Frontal cortex (tissue), 4 donors: ENCODE measurements at places on chromosomes 13 and 19. TPM values are rescaled to one million over a fixed set of nuclear protein-coding genes. Genes with fewer than 3 reads are reported as not detected.

CRX gene
- total RNA-seq = not detected

ANGPTL8 gene
- not detected for total RNA-seq

- no peak for DNase-seq
Observed at GRCh38 chr13:108752276-108752675, 122.9 kb downstream of the MYO16 start.

- no peak for DNase-seq
Observed at GRCh38 chr13:110971486-110971885, 56.6 kb upstream of the ANKRD10 start.

DNA sequence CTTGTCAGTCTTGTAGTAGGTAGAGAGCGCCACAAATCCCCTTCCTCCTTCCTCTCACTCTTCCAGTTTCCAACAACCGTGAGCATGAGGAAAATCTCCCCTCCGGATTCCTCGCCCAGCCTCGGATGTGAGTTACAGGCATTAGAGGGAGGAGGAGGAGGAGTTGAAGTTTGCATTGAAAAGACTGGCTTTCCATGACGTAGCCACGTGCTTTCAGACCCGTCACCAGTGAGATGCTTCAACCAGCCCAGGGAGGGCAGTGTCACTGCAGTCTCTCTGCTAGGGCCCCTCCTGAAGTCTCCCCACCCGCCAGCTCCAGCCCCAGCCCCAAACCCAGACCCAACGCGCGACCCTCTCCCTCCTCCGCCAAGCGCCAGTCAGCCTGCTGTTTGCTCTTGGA is 442 bp upstream of the FGF14 start:
- DNase-seq = no peak

GRCh38 chr19:33509774-33510173 is 11.8 kb downstream of the PEPD start:
- no peak for DNase-seq

DNA sequence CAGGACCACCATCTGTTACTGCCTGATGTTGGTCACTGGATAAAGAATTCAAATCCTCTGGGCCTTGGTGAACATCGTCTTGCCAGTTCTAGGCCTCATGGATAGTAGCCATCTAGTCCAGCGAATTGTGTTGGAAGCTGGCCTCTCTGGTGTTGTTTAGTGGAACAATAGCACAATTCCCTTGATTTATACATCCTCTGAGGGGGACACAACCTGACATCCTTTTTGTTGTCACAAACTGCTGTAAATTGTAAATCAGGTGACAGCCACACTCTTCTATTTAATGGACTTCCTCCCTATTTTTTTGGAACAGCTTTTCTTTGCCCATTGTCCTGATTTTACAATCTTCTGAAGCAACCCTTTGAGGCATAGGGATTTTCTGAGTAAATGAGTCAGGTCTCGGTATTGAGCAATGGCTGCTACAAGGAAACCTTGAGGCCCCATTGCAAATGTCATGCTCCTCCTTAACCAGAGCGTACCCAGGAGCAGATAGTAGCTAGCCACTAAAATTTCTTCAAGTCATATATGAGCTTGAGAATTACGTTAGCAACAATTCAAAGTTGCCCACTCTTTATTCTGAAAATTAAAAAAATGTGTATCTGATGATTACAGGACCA is 263.3 kb downstream of the COG6 start:
- DNase-seq = no peak

GRCh38 chr13:29569253-29570050 is 26.0 kb downstream of the SLC7A1 start:
- no peak for DNase-seq

GRCh38 chr13:78185700-78186099 is 267.1 kb upstream of the EDNRB start:
- no peak for DNase-seq

DNA sequence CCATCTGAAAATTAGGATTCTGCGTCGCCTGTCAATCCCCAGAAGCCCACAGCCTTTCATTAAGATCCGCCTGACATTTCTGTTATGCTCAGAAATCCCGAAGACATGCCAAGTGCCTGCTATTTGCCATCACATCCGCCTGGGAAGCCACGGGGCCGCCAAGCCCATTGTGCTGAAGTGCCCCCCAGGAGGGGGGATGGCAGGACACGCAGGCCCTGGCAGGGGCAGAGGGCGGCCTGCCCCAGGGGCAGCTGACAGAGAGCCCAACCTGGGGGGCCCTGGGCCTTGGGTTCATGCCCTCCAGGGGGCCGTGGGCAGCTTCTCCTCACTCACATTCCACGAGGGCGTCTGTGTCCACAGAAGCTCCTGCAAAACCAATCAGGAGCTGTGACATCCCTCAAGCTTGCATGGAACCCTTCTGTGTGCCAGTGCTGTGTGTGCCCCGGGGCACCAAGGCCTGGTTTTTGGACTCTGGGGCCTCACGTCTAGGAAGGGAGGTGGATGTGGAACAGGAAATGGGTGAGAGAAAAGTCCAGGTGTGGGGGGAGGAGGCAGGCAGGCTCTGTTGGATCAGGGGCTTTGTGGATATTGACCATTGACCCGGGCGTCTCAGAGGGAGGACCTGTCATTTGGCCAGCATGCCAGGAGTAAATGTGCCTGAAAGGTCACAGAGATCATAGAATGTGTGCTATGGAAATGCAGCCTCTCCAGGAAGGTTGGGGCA is 122.9 kb downstream of the URI1 start:
- DNase-seq = no peak
